Activated gamma-delta T cell (primary cell): ENCODE measurements at places on chromosomes 12 and 14.

- no peak for DNase-seq
Measured at GRCh38 chr12:76216585-76217472, 131.4 kb downstream of the BBS10 start.

GRCh38 chr12:107600581-107601144 lies 84.9 kb upstream of the PWP1 start:
- DNase-seq: no peak

DNA sequence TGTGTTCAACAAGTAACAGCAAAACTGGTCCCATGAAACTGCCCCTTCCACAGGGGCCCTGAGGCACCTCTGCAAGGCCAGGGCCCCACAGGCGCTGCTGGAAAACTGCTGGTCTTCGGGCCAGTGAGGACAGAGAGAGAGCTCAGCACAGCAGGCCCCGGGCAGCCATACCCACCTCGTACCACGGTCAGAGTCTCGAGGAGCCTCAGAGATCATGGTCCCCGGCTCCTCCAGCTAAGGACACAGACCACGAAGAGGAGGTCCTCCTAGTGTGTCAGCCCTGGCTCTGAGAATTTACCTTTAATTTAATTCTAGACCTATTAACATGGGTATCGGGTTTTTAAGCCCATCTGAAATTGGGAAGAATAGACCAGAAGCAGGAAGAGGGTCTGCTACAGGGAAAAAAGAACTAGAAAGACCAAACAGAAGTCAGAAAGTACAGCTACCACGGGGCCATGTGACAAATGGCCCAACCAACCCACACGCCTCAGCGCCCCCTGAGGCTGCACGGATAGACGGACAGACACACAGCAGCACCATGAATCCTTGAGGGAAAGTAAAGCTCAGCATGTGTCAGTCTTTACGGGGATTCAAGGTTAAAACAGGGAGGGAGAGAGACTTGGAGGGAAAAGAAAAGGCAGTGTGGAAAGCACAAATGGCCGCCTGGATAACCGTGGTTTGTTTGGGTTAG lies 22.9 kb downstream of the ANKRD9 start:
- no peak for DNase-seq

GRCh38 chr14:76491172-76491930 lies 115.4 kb downstream of the ESRRB start:
- DNase-seq: no peak

- DNase-seq: no peak
Measured at GRCh38 chr14:63039866-63040265, 5.4 kb downstream of the KCNH5 start.

- no peak for DNase-seq
Measured at GRCh38 chr12:67354322-67354721, 85.2 kb downstream of the CAND1 start.

DNA sequence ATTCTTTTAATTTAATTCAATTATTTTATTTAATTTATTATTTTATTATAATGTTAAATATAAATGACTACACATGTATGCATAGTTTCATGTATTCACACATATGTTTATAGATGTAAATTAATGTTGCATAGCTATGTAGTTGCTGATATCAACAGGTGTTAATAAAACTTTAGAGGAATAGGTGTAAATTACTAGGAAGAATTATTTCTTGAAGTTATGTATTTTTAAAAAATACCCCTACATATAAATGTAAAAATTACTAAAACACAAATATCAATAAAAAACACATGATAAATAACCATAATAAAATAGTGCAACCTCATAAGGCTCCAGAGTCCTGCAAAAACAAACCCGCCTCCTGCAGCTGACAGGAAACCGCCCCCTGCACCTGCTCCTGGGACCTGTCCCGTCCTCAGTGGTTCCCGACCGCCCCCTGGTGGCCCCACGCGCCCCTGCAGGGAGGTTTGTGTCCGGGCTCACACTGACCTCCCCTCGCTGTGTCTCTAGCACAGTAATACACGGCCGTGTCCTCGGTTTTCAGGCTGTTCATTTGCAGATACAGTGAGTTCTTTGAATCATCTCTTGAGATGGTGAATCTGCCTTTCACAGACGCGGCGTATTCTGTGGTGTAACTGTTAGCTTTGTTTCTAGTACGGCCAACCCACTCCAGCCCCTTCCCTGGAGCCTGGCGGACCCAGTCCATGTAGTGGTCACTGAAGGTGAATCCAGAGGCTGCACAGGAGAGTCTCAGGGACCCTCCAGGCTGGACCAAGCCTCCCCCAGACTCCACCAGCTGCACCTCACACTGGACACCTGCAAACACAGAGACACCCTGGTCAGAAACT lies 1264.0 kb downstream of the TMEM121 start:
- peak; percentile 24 for DNase-seq

- DNase-seq: no peak
Measured at GRCh38 chr12:6056406-6057240, 67.8 kb downstream of the VWF start.

DNA sequence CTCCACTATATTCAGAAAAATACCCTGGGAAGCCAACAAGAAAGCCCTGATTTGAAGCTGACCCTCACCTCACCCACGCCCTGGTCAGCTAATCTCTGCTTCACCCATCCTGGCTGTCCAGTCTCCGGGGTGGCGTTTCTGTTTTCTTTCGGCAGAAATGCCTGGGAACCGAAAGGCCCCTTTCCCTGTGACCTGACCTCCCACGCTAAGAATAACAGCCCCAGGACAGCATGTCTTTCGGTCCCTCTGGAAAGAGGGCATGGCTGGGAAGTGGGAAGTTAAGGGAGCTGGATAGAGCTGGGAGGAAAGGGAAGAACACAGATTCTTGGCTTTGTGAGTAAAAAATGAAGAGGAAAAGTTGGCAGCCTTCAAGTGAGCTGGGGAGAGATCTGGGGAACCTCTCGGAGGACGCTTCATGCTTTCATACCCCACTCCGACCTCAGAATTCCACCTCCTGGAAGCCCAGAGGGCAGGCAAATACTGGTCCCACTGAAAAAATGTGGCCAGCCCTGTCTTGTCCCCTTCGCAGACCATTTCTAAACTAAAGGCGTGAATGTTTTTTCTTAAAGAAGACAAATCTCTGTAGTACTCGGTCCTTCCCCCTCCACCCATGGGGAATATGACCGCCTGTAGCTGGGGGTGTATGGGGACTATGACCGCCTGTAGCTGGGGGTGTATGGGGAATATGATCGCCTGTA lies 163.0 kb upstream of the FKBP4 start:
- DNase-seq: no peak

DNA sequence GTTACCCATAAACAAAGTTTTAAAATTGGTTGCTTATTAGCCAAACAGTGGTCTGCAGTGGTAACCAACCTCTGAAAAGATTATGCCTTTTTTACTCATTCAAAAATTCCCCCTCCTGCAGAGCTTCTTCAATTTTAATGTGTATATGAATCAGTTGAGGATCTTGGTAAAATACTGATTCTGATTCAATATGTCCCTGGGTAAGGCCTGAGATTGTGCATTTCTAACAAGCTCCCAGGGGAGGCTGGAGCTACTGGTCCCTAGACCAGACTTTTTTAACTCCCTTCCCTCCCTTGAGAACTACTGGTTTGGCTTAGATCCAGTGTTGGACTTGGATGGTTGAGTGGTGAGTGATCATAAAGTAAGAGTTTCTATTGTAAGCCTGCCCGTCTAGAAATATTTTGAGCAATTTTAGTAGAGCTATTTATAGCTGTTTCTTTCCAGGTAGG lies 90.2 kb downstream of the FUT8 start:
- no peak for DNase-seq

GRCh38 chr14:73888460-73888725 lies 1.7 kb downstream of the ZNF410 start:
- DNase-seq: no peak

GRCh38 chr12:33047666-33048065 lies 151.1 kb upstream of the PKP2 start:
- no peak for DNase-seq

GRCh38 chr12:53070877-53071492 lies 8.2 kb downstream of the SPRYD3 start:
- DNase-seq: no peak

- no peak for DNase-seq
Measured at GRCh38 chr12:1289371-1290155, 298.5 kb downstream of the ERC1 start.

- DNase-seq: no peak
Measured at GRCh38 chr12:106831699-106832098, 57.2 kb downstream of the RIC8B start.

- peak; percentile 26 for DNase-seq
Measured at GRCh38 chr12:22543246-22544037, 900 bp downstream of the C2CD5 start.

GRCh38 chr14:37813732-37814131 lies 218.3 kb downstream of the TTC6 start:
- DNase-seq: no peak

- no peak for DNase-seq
Measured at GRCh38 chr14:79254069-79254775, 957.1 kb downstream of the DIO2 start.

- DNase-seq: no peak
Measured at GRCh38 chr14:52348776-52349175, 34.7 kb downstream of the PTGER2 start.

DNA sequence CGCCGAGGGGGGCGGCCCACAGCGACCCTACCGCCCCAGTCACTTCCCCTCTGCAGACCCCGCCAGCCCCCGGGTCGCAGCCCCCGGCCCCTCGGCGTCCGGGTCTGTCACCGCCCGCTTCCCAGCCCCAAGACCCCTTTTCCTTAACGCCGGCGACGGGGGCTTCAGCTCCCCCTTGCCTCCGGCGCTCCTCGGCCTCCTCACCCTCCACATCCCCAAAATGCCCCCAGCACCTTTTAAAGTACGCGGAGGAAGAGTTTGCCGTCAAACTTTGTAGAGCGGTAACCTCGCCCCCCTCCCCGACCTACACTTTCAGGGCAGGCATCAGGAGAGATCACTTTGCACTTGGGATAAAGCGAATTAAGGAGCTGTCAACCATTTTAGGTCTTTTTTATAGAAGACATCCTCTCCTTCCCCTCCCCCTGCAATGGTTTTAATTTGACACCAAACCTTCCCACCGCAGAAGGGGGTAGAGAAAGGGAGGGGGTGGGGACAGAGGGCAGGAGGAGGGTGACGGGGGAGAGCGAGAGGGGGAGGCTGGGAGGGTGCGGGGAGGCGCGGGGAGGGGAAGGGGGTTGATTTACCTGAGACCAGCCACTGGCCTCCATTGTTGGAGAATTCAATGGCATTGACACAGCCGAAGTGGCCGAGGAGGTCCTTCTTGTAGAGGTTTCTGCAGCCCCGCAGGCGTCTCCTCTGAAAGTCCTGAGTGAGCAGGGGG lies 578 bp downstream of the DCAF5 start:
- DNase-seq: peak; percentile 31

DNA sequence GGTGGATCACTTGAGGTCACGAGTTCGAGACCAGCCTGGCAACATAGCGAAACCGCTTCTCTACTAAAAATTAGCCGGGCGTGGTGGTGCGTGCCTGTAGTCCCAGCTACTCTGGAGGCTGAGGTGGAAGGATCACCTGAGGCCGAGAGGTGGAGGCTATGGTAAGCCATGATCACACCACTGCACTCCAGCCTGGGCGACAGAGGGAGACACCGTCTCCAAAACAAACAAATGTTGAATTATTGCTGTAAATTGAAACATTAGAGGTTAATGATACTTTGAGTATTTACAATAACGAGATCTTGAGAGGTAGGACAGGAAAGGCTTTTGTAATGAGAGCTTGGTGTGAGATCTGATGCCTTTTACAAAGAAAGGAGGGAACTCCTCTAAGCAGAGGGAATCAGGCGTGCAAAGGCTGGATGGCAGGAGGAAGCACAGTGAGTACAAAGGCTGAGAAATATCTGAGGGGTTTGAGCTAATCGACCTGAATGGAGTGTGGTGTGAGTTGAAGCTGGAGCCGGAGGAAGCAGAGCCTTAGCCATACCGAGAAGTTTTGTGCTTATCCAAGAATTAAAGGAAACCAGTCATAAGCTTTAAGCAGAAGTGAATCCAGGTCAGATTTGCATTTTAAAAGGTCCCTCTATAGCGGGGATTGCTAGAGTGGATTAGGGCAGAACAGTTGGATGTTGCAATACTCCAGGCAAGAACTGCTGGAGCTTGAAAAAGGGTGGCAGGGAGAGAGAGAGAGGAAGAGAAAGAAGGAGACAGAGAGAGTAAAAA lies 1.1 kb downstream of the RHNO1 start:
- DNase-seq: no peak

- DNase-seq: no peak
Measured at GRCh38 chr12:114414031-114414865, 8.3 kb upstream of the TBX5 start.

DNA sequence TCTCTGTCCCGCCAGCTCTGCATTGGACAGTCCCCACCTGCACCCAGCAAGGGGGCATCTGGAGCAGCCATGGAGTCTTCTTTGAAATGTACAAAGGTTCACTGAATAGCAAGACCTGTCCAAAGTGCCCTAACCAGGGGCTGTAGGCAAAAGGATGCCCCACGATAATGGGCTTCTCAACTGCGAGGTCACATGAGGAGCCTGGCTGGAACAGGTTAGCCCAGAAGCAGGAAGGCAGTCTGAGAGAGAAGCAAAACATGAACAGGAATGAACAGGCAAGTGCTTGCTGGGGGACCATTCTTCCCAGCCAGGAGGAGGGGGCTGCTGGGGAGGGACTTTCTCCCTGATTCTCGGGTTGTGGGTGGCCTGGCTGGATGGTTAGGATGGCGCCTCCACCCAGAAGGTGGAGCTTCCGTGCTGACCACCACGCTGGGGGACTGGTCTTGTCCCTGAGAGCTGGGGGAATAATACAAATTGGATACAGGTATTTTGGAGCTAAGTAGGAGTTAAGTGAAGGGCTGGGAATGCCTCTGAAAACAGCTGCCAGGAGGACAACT lies 7.1 kb downstream of the KRT85 start:
- no peak for DNase-seq

DNA sequence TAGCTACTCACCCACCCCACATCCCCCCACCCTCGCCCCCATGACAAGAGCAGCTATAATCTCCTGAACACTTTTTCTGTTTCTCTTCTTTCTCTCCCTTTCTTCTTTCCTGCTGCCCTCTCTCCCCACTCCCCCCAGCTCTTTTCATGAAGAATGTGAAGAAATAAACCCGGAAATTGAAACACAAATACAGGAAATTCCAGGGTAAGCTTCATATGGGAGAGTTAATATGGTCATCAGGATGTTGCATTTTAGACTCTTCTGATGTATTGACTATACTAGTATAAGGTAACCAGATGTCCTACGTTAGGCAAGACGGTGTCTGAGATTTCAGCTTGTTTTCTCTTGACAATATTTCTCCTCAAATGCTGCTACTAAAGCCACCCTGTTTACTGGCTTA lies 41.6 kb upstream of the LRIG3 start:
- DNase-seq: no peak

DNA sequence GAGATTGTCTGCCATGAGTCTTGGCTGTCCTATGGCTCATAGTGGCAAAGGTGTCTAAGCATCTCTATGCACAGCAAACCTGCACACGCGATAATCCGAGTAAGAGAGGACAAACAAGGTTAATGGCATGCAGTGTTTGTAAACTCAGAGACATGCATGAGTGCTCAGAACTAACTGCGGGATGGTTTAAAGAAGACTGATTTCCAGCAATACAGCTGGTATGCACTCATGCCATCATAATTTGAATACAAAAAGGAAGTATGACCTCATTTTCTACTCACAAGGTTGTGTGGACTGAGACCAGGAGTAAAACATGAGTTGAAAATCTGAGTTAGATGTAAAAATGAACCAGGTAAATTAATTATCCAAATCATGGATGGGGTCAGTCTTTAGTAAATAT lies 16.6 kb upstream of the TCP11L2 start:
- DNase-seq: no peak
